H1 (cell line): ENCODE measurements at places on chromosomes 2 and 18. TPM values are rescaled to one million over a fixed set of nuclear protein-coding genes. Genes with fewer than 3 reads are reported as not detected.

DNA sequence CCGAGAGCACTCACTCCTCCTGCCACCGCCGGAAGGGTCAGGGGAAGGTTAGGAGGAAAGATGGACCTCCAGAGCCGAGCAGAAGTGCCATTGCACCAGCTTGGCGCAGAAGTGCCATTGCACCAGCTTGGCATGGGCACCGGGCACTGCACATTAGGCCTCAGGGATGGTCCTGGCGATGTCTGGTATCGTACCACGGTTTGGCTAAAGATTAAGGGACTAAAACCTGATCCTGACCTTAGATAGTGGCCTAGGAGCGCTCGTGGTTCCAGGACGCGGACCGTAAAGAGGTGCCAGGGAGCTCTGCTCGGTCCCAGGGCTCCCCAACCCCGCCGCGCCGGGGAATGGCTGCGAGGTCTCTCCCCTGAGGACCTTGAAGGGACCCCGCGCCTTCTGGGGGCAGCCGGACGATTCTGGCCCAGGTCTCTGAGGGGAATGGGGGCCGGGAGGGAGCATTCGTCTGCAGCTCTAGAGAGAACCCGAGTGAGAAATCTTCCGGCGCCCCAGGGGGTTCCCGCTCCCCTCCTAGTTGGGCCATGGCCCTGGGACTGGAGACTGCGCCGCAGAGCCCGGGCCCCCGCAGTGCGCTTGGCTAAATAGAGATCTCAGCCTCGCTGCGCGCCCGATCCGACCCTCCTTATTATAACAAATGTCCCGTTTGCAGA lies 1.8 kb downstream of the PAX8 start:
- DNase-seq: peak; percentile 88

DNA sequence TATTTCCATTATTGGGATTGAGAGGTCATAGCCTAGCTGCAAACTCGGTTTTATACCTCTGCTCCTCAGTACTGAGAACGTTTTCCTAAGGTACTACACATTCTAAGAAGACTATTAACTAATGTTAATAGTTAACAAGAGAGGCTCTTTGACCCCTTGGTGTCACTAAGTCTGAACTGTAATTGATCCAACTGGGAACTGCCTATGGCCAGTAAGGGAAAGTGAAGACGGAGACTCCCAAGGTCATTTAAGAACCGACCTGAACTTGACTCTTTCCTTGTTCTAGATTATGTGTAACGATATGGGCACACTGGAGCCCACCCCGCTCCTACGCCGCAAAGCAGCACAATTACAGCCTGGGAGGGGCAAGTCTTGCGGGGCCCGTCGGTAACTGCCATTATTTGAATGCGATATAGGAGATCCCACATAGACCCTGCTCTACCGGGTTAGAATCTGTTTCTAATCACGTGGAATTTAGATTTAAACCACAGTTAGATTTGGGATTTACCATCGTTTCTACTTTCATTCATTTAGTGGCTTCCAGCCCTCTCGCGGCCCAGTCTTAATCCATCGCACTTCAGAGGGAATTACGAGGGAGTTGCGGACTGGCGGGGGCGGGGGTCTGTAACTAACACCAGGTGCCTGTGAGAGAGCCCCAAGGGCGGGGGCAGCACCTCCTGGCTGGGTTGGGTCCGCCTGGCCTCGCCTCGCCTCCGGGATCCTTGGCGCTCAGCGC lies 84.1 kb upstream of the EPB41L3 start:
- DNase-seq: no peak

DNA sequence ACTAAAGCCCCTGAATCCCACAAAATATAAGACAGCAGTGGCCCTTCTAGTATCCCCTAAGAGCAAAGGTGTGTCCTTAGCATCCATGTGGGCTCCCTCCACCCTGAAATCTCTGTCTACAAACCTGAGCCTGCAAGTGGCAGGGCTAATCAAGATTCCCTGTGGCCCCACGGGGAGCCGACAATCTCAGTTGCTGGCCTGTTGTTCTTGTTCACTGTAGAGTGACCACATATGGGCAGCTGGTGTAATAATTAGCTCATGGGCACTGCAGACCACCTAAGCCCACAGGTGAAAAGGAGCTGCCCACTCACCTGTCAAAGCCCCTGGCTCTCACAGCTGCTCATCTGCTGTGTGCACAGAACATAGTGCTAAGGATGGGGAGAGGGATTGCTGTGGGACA lies 102.3 kb downstream of the MRO start:
- DNase-seq: no peak

DNA sequence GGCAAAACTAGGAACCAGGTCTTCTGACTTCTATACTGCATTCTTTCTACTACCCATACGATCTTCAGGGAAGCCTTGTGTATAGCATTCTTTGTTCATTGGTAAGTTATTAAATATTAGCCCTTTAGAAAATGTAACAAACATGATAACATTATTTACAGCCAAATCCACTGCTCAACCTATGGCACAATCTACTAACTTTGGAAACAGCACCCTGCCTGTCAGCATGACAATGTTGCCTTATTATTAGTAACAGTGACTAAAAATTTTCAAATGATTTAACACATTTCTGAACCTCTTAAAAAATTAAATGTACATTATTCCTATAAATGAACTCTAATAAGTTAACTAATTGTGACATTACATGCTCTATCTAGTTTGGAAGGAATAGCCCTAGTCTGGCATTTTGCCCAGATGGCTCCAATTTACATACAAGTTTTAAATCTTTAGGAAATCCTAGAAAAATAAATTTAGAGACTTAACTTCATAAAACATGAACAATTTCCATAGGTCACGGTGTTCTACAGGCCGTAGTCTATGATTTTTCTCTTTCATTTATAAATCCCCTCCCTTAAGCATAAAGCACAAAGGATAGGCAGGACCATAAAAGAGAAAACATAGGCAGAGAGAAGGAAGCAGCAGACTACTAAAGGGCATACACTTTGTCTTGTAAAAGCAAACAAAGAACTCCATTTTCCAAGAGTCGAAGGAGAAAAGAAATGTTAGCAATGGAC lies 33.7 kb downstream of the YES1 start:
- DNase-seq: no peak

PROKR1 gene
- total RNA-seq: 3.9 and 4.0 TPM in 2 replicates

MPP4 gene
- 0.15 TPM in 1 of 2 replicates, not detected in the other for total RNA-seq
